Activated CD4-positive, CD25-positive, alpha-beta regulatory T cell (primary cell): ENCODE measurements at places on chromosomes 1 and 21.

- no peak for DNase-seq
Observed at GRCh38 chr21:18518054-18518481, 114.5 kb upstream of the TMPRSS15 start.

- DNase-seq = no peak
Observed at GRCh38 chr1:77313491-77313890, 31.7 kb downstream of the AK5 start.

DNA sequence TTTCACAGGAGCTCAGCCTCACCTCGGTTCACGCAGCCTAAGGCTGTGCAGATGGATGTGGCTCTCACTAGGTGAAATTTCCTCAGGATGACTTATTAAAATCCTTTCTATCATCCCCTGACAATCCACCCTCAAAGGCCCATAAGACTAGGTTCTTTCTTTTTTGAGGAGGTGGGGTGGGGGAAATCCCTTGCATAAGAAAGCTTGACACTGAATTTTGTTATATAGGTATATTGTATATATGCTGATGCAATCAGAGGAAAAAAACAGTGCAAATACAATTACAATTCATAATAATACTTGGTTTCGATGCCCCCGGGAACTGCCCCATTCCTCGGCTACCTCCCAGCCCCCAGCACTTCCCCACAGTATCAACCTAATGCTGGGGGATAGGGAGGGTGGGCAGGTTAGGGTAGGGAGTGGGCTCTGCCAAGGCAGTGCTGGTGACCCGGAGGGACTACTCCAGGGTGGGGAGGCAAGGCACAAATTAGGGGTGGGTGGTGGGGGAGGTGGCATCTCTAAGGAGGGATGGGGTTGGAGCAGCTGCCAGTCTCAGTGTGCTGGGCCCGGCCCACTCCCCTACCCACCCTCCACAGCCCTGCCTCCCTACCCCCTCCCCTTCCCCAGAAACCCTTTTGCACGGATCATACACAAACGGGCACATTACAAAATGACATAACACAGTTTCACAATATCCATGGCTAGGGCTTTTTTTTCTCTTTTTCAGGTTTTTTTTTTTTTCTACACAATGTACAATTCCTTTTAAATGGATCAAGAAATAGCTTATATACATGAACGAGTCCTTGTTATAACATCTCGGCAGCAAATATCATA, 30.9 kb downstream of the SLC27A3 start:
- no peak for DNase-seq

DNA sequence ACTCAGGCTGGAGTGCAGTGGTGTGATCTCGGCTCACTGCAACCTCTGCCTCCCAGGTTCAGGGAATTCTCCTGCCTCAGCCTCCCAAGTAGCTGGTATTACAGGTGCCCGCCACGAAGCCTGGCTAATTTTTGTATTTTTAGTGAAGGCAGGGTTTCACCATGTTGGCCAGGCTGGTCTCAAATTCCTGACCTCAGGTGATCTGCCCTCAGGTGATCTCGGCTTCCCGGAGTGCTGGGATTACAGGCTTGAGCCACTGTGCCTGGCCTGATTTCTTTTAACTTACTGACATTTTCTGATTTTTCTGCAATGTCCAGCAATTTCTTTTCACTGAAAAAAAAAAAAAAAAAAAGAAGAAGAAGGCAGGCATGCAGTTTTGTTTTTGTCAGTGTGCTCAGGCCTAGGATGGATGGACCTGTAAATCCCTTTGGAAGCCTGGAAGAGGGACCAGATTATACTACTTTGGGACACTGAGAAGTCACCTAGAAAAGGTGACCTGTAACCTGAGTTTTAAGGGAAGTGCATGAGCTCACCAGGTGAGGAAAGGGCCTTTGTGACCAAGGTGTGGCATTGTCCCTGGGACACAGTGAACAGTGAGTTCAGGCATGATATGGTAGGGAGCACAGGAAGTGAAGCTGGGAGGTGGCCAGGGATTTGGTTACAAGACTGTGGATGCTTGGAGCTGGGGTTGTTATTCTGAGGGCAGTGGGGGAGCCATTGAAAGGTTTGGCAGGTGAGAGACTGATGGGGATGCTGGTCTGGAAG, 2.7 kb upstream of the TMEM61 start:
- DNase-seq = no peak

DNA sequence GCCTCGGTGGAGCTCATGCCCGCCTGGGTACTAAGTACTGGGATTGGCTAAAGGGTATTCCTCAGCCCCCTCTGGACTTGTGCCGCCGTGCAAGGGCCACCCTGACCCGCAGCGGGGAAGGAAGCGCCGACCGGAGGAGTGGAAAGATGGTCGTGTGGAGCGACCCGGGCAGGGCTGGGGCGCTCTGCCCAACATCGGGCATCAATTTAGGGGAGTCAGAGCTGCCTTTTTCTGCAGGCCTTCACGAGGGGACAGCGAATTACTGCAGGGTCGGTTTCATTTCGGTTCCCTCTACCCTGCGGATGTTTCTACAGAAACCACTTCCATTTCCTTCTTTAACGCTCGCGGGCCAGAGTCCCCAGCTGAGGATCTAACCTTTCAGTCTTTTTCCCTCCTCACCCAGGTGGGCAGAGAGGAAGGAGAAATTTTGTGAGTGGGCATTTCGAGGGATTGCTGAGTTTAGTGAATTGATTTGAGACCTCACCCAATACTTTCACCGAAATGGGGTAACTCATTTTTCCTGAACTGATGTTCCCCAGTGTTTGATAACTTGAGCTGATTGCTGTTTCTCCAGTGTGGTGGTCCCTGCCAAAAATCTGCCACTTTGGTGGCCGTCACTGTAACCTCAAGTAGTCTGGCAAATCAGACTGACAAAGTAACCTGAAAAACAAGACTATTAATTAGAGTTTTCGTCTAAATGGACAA, 1.1 kb downstream of the TOR1AIP1 start:
- no peak for DNase-seq

GRCh38 chr1:20785907-20786252, 1.2 kb downstream of the HP1BP3 start:
- no peak for DNase-seq

- DNase-seq = no peak
Observed at GRCh38 chr1:200710166-200710565, 28.5 kb upstream of the CAMSAP2 start.

GRCh38 chr21:26293141-26293946, 122.8 kb upstream of the APP start:
- DNase-seq = no peak

DNA sequence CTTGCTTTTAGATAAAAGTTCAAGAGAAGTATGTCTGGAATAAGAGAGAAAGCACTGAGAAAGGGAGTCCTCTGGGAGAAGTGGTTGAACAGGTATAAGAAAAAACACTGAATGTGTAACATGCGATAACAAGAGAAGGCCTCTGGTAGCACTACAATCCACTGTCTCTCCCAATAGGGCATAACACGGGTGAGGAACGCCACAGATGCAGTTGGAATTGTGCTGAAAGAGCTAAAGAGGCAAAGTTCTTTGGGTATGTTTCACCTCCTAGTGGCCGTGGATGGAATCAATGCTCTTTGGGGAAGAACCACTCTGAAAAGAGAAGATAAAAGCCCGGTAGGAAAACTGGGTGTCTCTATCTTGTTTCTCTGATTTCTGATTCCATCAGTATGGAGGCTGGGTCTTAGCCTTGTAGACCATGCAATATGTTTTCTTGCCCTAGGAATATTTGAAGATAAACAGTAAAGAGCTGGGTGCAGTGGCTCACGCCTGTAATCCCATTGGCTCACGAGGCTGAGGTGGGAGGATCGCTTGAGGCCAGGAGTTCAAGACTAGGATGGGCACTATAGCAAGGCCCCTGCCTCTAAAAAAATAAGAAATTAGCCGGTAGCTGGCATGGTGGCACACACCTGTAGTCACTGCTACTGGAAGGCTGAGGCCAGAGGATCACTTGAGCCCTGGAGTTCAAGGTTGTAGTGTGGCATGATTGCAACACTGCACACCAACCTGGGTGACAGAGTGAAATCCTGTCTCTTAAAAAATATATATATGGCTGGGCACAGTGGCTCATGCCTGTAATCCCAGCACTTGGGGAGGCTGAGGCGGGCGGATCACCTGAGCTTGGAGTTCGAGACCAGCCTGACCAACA, 40.4 kb downstream of the DAP3 start:
- DNase-seq = no peak

GRCh38 chr1:205241366-205242030, 13.8 kb downstream of the TMCC2 start:
- DNase-seq = no peak

DNA sequence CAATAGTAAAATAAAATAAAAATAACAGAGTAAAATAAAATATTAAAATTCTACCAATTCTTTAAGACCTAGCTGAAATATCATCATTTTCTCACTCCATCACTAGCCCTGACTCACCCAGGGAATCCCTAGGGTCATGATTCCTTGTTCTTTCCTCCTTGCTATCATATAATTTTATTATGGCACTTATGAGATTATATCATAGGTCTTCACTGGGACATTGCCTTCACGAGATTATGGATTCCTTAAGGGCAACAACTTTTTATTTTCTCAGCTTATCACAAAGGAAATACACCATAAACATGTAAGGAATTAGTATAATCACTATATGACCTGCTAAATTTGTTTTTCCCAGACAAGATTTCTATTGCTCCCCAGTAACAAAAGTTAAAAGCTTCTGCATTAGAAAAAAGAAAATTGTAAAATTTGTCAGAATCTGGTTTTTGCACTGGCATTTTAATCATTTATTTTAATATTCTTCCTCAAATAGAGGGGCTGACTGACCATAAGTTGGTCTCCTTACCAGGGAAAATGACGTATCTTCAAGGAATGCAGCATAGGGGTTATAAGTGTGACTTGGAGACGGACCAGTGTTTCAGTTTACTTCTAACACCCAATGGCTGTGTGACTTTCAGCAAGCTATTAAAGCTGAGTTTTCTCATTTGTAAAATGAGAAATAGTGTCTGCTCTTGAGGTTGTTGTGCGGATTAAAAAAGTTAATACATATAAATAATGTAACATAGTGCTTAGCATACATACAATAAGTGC, 8.8 kb upstream of the CLCA4 start:
- DNase-seq = no peak

DNA sequence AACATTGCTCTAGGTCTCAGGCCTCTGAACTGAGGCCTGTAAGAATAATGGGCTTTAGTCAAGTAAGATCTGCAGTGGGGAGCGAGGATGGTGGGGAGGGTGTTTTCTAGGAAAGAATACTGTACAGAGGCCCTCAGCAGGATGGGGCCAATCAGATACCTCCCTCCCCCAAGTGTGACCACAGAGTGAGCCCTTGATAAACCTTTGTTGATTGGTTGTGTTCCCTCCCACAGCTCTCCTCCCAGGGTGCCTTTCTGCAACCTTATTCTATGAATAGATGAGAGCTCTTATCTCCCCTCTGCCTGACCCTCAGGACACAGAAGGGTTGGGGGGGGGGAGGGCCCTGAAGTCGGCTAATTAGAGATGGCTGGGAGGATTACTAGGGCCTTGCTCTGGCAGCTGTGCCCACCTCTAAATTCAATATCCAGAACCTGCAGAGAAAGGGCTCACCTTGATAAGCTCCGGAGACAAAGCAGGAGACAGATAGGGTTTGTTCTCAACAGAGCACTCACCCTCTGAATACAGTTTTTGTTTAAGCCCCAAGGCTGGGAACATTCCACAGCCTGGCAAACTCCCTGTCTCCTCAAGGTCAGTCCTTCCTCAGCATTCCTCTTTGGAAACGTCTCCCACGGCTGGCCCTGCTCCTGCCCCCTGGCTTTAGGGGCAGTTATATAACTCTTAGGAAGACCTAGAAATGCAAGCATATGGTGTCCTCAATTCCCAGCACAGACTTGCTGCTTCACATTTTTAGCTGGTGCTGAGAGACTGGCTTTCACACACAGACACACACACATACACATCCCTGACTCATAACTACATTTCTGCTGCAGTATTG, 42.9 kb downstream of the ATP1A1 start:
- DNase-seq = no peak

- DNase-seq = no peak
Observed at GRCh38 chr1:20729990-20730689, 2.4 kb downstream of the SH2D5 start.

DNA sequence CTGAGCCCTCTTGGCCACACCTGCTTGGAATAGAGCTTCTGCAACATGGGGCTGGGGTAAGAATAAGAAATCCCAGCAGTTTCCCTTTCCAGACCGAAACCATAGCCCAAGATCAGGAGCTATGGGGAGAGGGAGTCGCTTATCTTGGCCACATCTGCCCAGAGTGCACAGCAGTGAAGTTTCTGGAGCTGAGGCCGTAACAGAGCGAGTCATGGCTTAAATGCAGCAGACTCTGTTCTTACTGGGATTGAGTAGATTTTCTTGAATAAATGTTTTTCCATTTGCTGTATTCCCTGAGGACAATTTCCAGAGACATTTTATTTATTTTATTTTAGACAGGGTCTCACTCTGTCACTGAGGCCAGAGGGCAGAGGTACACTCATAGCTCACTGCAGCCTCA, 33.5 kb downstream of the CFAP57 start:
- DNase-seq = no peak

- no peak for DNase-seq
Observed at GRCh38 chr1:20124456-20125057, 5.2 kb upstream of the PLA2G2D start.

DNA sequence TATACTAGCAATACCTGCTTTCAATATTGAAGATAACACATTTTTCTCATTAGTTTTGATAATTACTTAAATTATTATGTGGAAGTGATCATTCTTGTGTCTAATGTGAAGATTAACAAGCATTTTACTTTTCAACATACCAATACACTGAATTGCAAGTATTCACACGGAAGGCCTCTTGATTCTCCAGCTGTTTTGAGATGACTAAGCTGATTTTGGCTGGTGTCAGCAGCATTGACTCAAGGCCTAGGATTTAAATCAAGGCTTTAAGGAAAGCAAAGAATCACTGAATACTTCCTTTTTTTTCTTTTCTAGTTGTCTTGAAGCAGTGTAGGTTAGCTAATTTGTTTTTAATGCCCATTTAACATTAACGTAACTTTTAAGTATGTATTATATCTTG, 373.7 kb downstream of the SRGAP2C start:
- no peak for DNase-seq

DNA sequence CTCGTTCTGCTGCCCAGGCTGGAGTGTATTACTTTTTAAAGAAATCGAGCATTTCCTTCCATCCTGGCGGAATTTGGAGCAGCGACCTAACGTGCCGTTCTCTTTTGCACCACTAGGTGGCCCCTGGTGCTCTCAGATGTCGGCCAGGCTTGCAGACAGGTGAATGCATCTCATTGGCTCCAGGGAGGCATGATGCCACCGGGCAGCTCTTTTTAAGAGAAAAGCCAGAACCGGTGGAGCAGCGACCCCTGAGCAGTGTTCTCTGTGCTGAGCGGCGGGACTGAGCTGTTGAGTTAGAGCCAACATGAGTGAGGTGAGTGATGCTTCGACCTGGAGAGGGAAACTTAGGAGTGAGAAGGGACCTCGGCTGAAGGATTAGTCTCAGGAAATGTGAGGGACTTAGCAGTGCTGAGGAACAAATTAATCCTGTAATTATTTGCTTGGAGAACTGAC, at the start of gene PCP4:
Gene PCP4 (plus strand): TSS at position 241 of the 453 bp plus-strand sequence. CDS start 64 bp downstream, at position 305.
- no peak for DNase-seq

- DNase-seq = no peak
Observed at GRCh38 chr1:50450861-50451653, 27.8 kb upstream of the DMRTA2 start.

GRCh38 chr1:171751221-171751620, 9.4 kb upstream of the VAMP4 start:
- no peak for DNase-seq
